ENCODE measurements at places on chromosomes 3 and 15. TPM values are rescaled to one million over a fixed set of nuclear protein-coding genes. Genes with fewer than 3 reads are reported as not detected.

- no peaks in the 10 kb centered on the region for H3K36me3 ChIP-seq
- no peak overlapping the region for H3K4me3 ChIP-seq
- H3K4me1 ChIP-seq: no peaks in the 10 kb centered on the region
- no peaks in the 10 kb centered on the region for H3K27me3 ChIP-seq
- H3K27ac ChIP-seq: no peak overlapping the region
- DNase-seq: no peak
These were observed 19.8 kb downstream of the GPR160 start for GRCh38 chr3:170057550-170057949.

- DNase-seq: no peak
- H3K4me3 ChIP-seq: no peak overlapping the region
- H3K27me3 ChIP-seq: no peaks in the 10 kb centered on the region
- no peak overlapping the region for H3K27ac ChIP-seq
These were observed 479.8 kb downstream of the PLOD2 start for GRCh38 chr3:145681181-145681580.

GRCh38 chr3:54133196-54133595 is 10.8 kb downstream of the CACNA2D3 start:
- H3K4me3 ChIP-seq: no peak overlapping the region
- DNase-seq: no peak
- H3K4me1 ChIP-seq: peaks cover 18% of the 10 kb centered on the region
- peaks cover 4% of the 10 kb centered on the region for H3K27me3 ChIP-seq

DNA sequence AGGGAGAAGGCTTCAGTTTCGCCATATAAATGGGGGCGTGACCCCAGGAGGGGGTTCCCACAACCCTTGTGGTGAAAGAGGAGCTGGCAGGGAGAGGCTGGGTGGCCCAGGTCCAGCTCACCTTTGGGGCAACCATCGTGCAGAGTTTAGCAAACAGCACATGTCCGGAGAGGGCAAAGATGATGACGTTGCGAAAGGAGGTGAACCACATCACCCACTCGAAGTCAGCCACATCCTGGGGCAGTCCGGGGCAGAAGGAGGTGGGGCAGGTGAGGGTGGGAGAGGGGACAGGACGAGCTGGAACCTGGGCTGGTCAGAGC is 3.7 kb downstream of the HHATL start:
- H3K27ac ChIP-seq: peak overlapping the region; percentile 76
- no peak for DNase-seq
- peaks cover 48% of the 10 kb centered on the region for H3K4me1 ChIP-seq
- peaks cover 13% of the 10 kb centered on the region for H3K27me3 ChIP-seq

DNA sequence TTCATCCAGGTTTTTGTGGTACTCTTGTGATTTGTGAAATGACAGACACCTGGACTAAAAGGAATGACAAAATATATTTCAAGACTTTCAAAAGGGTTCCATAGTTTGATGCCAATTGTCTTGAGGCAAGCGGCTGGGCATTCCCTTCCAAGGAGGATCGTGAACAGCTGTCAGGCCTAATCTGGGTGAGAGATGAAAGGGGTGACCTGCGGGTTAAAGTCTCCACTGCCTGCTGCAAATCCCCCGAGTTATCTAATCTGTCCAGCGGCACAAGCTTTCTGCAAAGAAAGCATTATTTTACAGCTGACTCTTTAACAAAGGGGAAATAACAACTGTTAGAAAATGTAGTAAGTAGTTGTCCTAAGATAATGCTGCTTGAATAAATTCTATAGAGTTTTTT is 128.7 kb upstream of the MB21D2 start:
- no peak overlapping the region for H3K4me3 ChIP-seq
- no peaks in the 10 kb centered on the region for H3K4me1 ChIP-seq
- no peak for DNase-seq

- no peak overlapping the region for H3K4me3 ChIP-seq
- H3K27me3 ChIP-seq: no peaks in the 10 kb centered on the region
- no peak for DNase-seq
- no peaks in the 10 kb centered on the region for H3K36me3 ChIP-seq
These were observed 48.5 kb downstream of the HACD2 start for GRCh38 chr3:123536153-123536895.

DNA sequence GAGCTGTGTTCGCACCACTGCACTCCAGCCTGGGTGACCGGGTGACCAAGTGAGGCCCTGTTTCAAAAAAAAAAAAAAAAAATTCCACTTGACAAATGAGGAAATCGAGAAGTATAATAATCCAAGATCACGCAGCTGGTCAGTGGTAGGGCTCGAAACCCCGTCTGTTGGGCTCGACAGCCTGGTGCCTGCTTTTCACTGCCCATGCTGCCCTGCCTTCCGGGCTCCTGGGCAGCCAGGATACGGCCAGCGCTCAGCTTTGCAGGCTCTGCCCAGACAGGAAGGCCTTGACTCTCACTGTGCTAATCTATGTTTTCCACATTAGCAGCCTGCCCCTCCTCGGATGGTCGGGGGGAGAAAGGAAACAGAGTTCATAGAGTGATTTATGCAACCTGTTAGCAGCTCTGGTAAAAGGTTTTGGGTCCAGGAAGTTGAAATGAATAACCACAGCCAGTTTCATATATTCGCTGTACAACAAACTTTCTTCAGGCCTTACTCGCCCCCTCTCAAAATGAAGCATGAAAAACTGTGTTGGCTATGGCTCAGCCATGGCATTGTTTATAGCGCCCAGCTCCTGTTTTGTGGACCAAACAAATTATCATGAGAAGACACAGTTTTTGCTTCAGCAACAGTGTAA is 108.8 kb downstream of the XXYLT1 start:
- no peak overlapping the region for H3K4me3 ChIP-seq
- DNase-seq: no peak
- peak overlapping the region; percentile 42 for H3K27ac ChIP-seq
- peaks cover 47% of the 10 kb centered on the region for H3K4me1 ChIP-seq
- H3K27me3 ChIP-seq: no peaks in the 10 kb centered on the region
- H3K36me3 ChIP-seq: no peaks in the 10 kb centered on the region

GRCh38 chr3:67433109-67433508 is 221.3 kb downstream of the SUCLG2 start:
- H3K27me3 ChIP-seq: no peaks in the 10 kb centered on the region
- H3K4me1 ChIP-seq: no peaks in the 10 kb centered on the region
- no peak for DNase-seq
- H3K4me3 ChIP-seq: no peak overlapping the region
- no peak overlapping the region for H3K27ac ChIP-seq
- H3K36me3 ChIP-seq: no peaks in the 10 kb centered on the region

DNA sequence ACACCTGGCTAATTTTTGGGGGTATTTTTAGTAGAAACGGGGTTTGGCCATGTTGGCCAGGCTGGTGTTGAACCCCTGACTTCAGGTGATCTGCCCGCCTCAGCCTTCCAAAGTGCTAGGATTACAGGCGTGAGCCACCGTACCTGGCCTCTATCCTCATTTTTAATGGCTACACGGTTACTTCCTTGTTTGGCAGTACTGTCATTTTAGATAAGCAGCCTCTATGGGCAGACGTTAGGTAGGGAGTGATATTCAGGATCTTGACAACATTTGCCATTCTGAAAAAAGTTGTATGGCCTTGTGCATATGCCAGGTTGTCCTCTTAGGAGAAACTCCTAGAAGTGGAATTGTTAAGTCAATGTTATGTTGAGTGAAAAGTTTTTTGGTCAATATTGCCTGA is 141.7 kb downstream of the ITPR1 start:
- no peak overlapping the region for H3K27ac ChIP-seq
- no peaks in the 10 kb centered on the region for H3K36me3 ChIP-seq
- H3K4me3 ChIP-seq: no peak overlapping the region
- H3K27me3 ChIP-seq: no peaks in the 10 kb centered on the region

The WDR53 gene
- total RNA-seq: 10.0 TPM
